AG09309 (cell line): ENCODE measurements at places on chromosomes 6 and 20.
A peak's percentile ranks its signal among the peaks of the same experiment; 100 is the strongest.

DNA sequence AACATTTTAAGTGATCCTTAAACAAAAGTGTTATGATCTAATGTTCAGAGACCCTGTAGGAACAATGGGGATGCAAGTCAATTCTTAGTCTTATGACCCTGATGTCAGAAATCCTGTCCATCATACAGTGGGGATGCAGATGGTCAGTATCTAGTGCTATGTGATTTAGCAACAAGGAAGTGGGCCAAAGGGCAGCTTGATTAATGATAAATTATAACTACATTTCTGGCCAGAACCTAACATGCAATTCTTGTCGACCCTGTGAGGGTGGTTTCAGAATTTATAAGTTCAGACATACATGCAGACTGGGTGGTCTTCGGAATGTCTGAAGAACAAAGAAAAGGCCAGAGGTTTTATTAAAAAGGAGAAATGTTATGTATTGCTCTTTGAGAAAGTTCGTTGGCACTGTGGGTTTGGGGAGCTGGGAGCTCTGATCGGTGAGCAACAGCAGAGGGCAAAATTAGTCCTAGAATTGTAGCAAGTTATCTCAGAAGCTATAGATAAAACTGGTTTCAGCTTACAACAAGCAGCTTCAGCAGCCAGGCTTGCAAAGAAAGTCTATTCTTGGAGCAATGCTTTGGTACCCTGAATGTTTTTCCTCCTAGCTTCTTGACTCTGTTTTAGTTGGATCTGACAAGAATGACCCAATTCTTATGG, 50.8 kb downstream of the RPF2 start:
- DNase-seq = no peak

DNA sequence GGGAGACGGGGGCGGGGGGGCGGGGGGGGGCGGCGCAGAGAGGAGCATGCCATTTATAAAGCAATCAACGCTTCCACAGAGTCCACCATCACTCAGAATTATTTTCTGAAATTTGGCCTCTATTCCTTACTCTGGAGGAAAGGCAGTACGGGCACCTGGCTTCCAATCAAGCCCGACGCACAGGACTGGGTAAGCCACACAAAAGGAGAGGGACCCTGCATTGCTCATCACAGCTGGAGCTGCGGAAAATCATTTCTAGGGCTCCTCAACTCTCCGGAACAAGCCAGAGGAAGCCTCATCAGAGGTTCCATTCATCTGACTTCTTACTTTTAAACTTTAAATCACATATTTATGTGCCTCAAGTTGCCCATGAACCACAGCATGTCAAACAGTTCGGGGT, 55.9 kb downstream of the TTI1 start:
- DNase-seq = no peak

- no peak for DNase-seq
These were observed 402.5 kb downstream of the CD83 start for GRCh38 chr6:14520029-14520428.

GRCh38 chr20:17572034-17572638, 2.3 kb downstream of the DSTN start:
- no peak for DNase-seq

GRCh38 chr6:111899531-111899930, 26.3 kb upstream of the FYN start:
- DNase-seq = no peak

DNA sequence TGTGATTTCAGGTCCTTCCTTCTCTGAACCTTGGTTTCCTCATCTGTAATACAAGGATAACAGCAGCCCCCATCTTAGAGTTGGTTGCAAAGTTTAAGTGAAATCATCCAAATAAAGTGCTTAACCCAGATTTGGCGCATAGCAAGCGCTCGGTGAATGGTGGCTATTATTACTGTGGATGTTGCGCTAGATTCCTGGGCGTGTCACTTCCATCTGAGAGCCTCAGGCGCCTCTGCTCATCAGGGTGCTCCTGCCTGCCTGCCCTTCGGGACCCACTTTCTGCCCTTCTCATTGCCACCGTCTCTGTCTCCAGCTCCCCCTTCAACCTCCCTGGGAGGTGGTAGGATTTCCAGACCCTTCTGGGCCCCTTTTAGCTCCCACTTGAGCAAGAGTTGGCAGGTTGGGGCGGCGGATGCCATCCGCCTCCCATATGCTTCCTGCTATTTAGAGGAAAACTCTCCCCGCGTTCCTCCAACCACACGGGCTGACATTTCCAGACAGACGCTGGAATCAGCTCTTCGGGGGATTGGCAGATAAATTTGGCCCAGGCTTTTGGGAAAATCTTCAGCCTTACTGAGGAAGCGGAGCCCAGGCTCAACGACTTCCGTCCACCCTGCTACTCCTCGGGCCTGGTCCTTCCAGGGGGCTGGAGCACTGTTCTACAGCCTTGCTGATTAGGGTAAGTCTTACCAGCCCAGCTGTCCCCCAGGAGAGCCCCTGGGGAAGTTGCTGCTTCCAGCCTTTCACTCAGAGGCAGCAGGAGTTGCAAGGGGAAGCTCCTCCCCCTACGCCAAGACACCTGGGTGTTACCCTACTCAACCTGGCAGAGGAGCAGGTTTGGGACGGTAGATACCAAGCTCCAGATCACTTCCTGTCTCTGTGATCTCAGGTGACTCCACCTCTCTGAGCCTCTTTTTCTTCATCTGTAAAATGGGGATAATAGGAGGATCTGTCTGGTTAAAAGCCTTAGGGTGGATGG, 71.5 kb downstream of the DLGAP4 start:
- no peak for DNase-seq

GRCh38 chr6:35476004-35476403, 7.8 kb downstream of the RPL10A start:
- no peak for DNase-seq

- DNase-seq = no peak
These were observed 43.5 kb upstream of the TIAM2 start for GRCh38 chr6:154951345-154952200.

GRCh38 chr6:154773610-154774089, 40.4 kb downstream of the SCAF8 start:
- DNase-seq = no peak

- DNase-seq = no peak
These were observed 100.2 kb downstream of the TRMT11 start for GRCh38 chr6:126086560-126086959.

- no peak for DNase-seq
These were observed 14.9 kb downstream of the PRKN start for GRCh38 chr6:162712694-162713093.

DNA sequence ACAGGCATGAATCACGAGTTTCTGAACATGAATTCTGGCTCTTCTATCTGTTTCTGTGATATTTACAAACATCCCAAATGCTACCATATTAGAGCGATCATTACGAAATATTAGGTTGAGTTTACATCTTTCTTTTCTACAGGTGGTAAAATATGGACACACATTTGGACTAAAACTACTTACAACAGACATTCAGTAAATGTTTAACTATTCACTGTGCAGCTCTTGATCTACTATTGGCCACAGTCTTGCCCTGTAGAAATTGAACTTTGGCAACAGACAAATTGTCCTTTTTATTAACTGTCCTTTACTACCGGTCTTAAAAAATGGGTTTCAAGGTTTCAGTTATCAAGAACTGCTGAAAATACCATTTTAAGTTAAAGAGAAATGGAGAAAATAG, 26.5 kb upstream of the MTRF1L start:
- no peak for DNase-seq

DNA sequence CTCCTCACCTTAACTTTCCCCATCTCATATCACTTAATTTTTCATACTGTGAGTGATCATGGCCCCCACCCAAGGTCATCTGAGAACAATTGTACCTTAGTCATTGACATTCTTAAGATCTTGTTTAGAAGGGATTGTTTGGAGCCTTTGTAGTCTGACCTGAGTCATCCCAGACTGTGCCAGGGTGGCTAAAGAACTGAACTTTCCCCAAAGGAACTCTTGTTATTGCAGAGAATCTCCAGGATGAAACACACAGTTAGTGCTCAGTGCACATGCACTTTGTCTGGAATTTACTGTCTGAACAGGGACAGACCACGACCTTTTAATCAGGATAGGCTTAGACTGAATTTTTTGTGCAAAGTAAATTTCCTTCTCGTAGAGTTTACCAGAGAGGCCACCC, 112.6 kb upstream of the CCN2 start:
- DNase-seq = no peak

DNA sequence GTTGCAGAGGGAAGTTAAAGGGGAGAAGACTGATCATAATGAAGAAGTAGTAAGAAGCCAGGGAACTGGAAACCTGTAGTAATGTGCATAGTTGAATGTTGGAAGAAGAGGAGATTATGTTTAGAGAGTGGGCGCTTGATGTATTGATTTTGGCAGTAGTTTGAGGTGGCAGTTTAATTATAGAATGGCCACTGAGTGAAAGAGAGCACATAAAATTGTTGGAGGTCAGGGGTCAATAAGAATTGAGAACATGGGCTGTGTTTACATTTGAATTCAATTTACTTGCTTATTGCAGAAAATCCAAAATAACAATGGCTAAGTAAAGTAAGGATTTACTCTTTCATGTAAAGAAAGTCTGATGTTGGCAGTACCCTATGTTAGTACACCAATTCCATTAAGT, 15.7 kb downstream of the VTA1 start:
- DNase-seq = no peak

- DNase-seq = no peak
These were observed 285.8 kb upstream of the SUPT3H start for GRCh38 chr6:45663251-45664221.

DNA sequence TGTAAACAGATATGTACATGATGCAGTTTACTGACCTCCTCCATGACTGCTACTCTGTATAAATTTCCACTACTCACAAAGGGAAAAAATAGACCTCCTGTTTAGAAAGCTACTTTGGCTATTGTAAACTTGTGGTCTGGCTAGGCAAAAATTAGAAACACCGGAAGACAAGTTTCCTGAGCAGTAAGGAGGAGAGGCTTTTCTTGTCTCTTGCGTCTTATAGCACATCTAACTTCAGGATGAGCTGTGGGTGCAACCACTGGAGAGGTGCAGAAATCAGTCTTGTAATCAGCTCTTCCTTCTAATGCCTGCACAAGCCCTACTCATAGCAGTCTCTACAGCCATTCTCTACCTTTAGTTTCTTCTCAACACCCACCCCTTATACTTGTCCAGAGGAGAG, 296.5 kb upstream of the SLC35B3 start:
- DNase-seq = no peak

- no peak for DNase-seq
These were observed 109.0 kb downstream of the GJA10 start for GRCh38 chr6:90003069-90003795.

DNA sequence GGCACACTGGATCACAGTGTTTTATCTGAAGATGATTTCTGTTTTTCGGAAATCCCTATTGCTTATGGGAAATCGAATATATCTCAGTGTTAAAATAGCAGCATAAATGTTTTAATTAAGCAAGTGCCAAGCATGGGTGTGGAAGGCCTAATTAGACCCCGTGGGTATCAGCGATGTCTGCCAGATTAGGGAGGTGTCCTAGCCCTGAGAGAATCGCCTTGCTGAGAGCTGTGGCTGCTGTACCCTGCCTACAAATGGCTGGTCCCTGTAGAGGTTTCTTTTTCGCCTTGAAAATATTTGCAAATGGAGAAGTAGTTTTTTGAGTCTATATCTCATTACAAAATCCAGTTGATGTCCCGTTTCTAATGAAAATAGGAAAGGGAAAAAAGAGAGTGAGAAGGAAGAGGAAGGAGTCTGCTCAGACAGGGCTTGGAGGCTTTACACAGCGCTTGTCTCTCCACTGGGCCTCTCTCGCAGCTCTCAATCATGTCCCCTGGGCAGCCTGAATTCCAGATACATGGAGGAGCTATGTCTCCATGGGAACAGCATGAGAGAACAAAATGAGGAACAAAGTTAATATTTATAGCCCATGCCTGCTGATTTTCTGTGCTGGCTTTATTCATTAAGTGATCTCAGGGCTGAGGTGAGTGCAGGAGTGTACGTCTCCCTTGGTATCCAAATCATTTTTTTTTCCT, 35.2 kb upstream of the BCLAF1 start:
- DNase-seq = no peak

- no peak for DNase-seq
These were observed 183.5 kb upstream of the OLIG3 start for GRCh38 chr6:137677709-137678108.

DNA sequence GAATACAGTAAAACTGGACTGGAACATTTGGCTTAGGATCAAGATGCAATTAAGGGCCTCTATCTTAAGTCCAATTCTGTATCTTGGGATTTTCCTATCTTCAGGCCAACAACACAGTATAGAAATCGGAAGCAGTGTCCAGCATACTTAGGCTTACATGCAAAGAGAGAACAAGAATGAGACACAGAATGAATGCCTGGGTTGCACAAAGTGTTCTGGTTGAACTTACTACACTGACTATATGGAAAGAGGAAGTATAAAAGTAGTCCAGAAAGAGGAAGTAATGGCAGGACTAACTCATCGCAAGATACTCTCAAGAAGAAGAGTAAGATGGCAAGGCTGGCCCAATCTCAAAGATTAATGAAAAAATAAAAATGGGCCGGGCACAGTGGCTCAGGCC, 87.6 kb downstream of the BTBD9 start:
- no peak for DNase-seq

DNA sequence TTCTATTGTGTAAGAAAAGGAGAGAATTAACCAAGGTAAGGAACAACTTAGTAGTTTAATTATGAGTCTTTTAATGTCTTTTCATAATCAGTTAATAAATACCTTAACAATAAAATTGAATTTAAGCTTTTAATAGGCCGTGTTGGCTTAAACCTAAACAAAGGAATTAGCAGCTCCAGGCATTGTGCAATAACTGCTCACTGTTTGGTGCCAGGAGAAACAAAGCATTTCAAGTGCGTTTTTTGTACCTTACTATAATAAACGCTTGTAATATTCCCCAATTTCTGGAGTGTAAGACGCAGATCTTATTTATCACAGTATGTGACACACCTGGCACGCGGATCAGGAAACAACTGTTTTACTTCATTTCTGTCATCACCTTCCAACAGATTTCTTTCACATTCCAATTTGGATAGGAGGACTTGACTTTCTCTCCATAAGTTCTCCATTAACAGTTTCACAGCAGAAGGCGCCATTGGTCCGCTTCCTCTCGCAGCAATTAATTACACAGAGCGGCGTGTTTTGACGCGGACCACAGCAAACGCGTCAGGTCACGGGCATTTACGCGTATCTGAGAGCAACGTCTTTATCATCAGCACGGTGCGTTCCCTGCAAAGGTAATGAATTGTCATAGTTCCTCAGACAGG, 335.8 kb upstream of the NT5E start:
- DNase-seq = no peak

GRCh38 chr6:27693766-27694546, 218.2 kb downstream of the OR2B2 start:
- no peak for DNase-seq

DNA sequence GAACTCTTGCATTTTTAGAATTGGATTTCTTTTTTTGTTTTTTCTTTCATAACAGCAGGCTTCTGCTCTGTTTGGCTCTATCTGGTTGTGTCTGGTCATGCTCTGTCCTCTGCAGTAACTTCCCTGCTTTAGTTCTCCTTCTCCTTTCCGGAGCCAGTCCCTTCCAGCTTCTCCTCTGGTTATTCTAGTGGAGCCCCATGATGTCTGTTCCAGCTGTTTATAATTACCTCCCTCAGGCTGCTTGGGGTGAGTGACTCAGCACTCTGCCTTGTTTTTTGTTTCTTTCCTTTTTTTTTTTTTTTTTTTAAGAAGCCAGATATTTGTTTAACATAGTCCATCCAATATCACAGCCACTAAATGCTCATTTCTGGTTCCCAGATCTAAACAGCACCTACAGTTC, 409.6 kb downstream of the MAFB start:
- DNase-seq = peak; percentile 63

- DNase-seq = no peak
These were observed 15.7 kb downstream of the RNASET2 start for GRCh38 chr6:166940643-166941068.

- peak; percentile 23 for DNase-seq
These were observed 31.6 kb upstream of the LY86 start for GRCh38 chr6:6556738-6557503.
